Activated CD8-positive, alpha-beta memory T cell treated with anti-CD3 and anti-CD28 coated beads for 4 hours (primary cell): ENCODE measurements at places on chromosomes 7 and 10.
A peak's percentile ranks its signal among the peaks of the same experiment; 100 is the strongest.

DNA sequence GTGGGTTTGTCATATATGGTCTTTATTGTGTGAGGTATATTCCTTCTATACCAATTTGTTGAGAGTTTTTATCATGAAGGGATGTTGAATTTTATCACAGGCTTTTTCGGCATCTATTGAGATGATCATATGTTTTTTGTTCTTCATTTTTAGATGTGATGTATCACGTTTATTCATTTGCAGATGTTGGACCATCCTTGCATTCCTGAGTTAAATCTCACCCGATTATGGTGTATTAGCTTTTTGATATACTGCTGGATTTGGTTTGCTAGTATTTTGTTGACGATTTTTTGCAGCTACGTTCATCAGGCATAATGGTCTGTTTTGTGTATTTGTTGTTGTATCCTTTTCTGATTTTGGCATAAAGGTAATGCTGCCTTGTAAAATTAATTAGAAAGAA is 311.0 kb downstream of the PTEN start:
- no peak for DNase-seq

GRCh38 chr10:61301575-61301974 is 151.6 kb downstream of the TMEM26 start:
- DNase-seq, result no peak

GRCh38 chr7:12967322-12967721 is 279.9 kb downstream of the ARL4A start:
- DNase-seq, result no peak

DNA sequence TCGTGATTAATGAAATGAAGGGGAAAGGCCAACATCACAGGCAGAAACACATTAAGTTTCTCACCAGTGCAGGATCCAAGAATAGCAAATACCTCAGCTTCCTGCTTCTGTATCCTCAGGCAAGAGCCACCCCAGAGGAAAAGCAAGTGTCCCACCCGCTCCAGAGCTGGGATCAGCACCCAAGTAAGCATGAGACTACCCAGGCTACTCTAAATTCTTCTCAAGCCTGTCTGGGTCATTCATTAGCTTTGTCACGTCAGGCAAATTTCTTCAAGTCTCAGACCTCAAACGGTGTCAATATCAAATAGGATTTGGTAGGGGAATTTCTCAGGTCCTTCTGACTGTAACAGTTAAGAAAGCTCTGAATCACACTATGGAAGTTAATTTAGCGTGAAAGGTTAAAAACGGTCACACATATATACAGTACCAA is 59.0 kb downstream of the GNA12 start:
- DNase-seq, result no peak

DNA sequence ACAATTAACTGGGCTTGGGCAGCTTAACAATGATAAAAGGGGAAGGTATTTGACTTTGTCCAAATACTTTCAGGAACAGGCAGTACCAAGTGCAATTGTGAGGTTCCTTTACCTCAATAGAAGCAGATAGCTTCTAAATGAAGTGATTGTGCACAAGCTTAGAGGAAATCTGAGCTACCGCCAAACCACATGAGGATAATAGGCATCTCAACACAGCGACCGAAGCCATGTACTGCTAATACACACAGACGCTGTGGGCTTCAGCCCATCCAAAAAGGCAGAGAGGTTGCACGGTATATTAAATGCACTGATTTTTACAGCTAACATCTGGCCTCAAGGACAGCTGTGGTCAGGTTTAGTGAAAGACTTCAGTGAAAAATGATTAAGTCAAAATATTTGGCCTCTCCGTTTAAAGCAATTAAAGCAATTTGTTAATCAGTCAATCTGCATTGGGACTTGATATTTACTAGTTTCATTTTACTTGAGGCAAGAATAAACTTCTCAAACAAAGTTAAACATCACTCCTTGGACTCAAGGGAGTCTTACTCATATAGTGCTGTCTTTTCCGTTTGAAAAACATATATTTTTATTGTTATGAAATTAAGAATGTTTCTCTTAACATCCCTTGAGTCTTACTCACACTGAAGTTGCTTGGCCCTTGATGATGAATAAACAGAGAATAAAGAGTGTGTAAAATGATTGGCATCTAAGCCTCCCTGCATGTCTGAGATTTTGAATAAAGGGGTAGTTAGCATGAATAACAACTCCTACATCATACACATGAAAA is 306.3 kb downstream of the C7orf25 start:
- DNase-seq, result no peak

DNA sequence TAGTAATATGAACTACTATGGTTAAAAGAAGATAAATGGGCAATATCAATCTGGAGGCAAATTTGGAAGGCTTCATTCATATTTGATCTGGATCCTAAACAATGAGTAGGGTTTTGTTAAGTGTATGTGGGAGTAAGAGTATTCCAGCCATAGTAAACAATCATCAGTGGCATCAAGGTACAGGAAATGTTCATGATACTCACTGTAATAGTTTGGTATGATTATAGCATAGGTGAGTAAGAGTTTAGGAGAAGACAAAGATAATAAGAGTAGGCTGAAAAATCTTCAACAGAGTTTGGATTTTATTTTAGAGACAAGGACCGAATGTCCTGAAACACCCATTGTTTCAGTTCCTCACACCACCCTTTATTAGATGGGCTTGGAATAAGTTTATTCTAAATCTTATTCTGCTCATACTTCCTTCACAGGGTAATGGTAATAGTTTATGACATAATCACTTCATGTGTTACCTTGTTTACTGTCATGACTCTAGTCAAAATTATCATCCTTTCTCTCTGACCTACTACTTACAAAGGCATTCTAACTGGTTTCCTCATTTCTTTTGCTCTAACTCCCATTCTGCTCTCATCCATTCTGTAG is 38.9 kb downstream of the BRAF start:
- DNase-seq, result no peak

DNA sequence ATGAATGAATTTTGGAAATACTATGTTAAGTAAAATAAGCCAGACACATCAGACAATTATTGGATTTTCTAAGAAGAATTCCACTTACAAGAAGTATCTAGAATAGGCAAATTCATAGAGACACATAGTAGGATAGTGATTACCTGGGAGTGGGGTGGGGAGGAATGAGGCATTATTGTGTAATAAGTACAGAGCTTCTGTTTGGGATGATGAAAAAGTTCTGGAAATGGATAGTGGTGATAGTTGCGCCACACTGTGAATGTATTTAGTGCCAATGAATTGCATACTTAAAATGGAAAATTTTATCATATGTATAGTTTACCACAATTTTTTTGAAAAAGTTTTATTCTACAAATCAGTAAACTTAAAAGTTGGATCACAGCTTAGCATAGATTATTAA is 297.2 kb upstream of the KAT6B start:
- DNase-seq, result no peak

DNA sequence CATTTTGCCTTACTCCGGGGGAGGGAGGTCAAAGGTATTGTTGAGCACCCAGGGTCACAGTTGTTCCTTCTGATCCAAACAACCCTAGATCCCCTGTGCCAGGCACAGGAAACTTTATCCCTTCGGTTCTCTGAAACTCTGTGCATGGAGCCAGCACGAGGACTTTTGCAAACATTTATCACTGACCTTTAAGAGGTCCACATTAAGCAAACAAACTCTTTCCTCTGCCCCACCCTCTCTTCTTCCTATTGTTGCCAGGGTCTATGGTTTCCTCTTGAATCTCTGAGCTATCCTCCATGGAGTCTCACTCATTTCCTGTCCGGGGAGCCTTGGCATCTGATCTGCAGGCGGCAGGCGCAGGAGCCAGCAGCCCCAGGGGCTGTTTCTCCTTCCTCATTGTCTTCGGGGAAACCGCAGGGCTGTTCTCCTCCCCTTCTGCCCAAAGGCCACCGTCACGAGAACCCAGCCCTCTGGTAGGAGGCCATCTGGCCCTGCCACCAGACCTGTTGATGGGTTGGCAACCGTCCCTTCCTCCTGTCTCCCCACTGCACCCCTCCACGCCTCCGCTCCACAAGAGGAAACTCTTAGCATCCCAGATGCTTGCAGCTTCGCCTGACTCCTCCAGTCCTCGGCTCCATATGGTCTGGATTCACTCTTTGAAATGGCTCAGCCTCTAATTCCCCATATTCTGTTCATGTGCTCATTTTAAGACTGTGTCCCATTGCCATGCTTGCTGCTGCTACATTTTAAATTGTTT is 327.3 kb upstream of the NRP1 start:
- no peak for DNase-seq

DNA sequence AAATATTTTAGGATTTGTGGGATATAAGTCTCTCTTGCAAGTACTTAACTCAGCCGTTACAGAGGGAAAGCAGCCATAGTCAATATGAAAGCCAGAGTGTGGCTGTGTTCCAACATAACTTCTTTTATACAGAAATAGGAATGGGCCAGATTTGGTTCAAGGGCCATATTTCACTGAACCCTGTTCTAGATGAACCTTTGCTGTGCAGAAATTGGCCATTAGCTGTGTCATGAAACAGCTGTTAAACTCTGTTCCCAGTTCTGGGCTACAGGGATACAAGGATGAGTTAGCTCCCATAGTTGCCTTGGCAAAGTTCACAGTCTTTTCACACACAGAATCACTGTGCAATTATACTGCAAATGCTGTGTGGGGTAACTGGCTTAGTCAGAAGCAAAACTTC is 213.9 kb upstream of the LRRN3 start:
- no peak for DNase-seq

DNA sequence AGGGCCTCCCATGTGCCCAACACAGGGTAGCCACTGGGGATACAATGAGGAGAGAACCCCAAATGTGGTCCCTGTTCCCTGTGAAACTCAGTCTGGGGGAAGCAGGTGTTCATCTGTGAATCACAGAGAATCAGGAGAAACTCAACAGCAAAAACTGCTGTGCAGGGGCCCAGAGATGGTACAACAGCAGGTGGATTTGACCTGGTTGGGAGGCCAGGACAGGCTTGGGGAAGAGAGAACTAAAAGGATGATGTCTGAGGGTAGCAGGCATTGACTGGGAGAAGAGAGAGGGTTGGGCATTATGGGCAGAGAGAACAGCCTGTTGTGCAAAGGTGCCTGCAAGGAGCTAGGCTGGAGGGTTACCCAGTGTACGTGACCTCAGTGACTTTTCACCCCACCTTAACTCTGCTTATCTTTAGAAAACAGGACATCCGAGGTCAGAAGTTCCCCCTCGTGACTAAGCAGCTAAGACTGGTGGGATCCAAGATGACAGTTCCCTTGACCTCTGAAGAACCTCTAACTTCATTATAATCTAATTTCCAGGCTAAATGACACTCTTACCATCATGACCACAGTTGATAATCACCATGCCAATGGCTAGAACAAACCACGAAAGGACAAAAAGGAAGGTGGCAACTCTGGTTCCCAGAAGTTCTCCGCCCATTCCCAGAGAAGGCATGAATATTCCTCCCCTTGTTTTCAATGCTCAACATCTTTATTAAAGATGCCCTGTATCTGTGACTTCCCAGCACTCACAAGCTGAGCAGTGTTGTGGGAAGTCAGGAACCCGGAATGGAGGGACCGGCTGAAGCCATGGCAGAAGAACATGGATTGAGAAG is 5.1 kb upstream of the ADAMTS14 start:
- no peak for DNase-seq

DNA sequence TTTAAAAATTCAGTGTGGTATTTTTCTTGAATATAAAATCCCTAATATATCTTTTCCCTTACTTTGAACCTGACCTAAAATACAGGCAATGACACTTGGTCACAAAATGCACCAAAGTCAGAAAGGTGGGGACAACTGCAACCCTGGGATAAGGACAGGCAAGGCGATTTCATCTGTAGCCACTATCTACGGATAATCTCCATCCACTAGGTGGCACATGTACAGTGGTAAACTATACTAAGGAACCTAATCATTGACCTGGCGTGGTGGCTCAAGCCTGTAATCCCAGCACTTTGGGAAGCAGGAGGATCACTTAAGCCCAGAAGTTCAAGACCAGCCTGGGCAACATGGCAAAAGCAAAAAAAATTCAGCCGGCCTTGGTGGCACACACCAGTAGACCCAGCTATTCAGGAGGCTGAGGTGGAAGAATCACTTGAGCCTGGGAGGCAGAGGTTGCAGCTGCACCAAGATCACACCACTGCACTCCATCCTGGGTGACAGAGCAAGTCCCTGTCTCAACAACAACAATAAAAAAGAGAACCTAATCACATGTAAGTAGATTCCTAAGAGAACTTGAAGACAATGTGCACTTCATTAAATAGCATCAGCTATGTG is 98.9 kb downstream of the KMT2C start:
- DNase-seq, result no peak

GRCh38 chr10:63456437-63457210 is 9.2 kb downstream of the JMJD1C start:
- no peak for DNase-seq

- DNase-seq, result peak; percentile 26
Observed at GRCh38 chr7:150404805-150405583, 25.9 kb downstream of the ZNF775 start.

GRCh38 chr7:13708670-13709069 is 280.8 kb downstream of the ETV1 start:
- no peak for DNase-seq

DNA sequence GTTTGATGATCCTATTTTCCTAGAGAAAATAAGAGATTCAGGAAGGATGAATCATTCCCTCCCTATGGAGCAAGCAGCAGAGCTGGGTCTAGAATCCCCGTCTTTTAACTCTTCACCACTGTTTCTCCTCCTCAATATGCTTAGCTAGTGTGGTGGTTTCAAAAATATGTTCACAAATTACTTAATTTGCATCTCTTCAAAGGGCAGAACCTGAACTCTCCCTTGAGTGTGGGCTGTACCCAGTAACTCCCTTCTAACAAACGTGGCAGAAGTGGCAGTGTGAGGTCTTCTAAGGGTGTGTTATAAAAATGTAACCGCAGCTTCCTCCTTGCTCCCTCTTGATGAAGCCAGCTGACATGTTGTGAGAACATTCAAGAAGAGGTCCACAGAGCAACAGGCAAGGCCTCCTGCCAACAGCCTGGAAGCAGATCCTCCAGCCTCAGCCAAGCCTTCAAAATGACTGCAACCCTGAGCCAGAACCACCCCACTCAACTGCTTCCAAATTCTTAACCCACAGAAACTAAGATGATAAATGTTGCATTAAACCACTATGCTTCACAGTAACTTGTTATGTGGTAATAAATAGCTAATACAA is 36.6 kb downstream of the SRPK2 start:
- DNase-seq, result peak; percentile 30

DNA sequence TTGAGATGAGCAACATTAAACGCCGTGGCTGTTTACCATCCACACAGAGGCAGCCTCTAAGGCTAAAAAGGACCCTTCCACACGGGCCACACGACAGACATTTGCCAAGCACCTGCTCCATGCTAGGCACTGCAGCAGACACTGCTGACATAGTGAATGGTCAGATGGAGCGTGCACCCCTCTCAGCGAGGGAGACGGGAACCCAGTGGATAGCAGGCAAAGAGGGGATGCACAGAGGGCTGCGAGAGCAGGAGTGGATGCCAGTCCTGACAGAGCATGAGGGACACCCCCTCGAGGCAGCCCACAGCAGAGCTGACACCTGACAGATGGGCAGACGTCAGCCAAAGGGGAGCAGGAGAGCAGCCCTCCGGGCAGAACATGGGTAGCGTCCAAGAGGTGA is 5.6 kb upstream of the STK32C start:
- no peak for DNase-seq

DNA sequence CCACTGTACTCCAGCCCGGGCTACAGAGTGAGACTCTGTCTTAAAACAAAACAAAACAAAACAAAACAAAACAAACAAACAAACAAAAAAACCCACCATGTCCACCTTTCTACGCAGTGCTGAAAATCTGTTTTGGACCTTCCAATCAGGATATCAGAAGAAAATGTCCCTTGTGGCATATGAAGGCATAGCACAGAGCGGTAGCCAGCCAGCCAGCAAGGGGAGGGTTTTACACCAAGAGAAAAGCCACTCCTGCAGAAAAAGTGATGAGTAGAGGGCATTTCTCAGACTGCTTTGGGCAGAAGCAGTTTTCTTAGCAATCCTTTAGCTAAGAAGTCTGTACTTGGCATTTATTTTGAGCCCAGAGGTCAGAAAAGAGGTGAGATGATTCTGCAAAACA is 612.2 kb downstream of the TYW1 start:
- DNase-seq, result no peak
